ENCODE measurements at places on chromosomes 3 and 15.
A peak's percentile ranks its signal among the peaks of the same experiment; 100 is the strongest.

GRCh38 chr3:71031181-71031580, 552.3 kb downstream of the FOXP1 start:
- DNase-seq = no peak

GRCh38 chr3:110711130-110711832, 360.3 kb upstream of the NECTIN3 start:
- DNase-seq = no peak

DNA sequence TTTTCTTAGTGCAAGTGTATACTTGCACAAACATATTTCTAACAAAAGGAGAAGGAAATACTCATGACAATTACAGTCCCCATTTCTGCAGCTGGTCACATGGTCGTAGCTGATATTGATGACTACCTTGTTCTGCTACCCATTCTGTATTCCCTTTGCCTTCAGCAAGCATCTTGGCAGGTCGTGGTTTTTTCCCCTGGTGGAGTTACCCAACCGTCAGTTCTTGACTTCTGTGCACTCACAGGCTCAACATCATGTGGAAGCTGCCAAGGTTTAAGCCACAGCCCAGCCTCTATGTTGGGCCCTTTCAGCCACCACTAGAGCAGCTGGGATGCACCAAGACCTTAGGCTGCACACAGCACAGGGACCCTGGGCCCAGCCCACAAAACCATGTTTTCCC, 56.1 kb downstream of the VGLL3 start:
- peak; percentile 57 for DNase-seq

GRCh38 chr3:196625331-196625730, 14.2 kb upstream of the NRROS start:
- no peak for DNase-seq
